Coronary artery (tissue), 2 donors: ENCODE measurements at places on chromosomes 6 and 20.

- DNase-seq = no peak
These were observed 571 bp upstream of the PRPF6 start for GRCh38 chr20:63980317-63980805.

- no peak for DNase-seq
These were observed 306.9 kb downstream of the QKI start for GRCh38 chr6:163721435-163721834.

DNA sequence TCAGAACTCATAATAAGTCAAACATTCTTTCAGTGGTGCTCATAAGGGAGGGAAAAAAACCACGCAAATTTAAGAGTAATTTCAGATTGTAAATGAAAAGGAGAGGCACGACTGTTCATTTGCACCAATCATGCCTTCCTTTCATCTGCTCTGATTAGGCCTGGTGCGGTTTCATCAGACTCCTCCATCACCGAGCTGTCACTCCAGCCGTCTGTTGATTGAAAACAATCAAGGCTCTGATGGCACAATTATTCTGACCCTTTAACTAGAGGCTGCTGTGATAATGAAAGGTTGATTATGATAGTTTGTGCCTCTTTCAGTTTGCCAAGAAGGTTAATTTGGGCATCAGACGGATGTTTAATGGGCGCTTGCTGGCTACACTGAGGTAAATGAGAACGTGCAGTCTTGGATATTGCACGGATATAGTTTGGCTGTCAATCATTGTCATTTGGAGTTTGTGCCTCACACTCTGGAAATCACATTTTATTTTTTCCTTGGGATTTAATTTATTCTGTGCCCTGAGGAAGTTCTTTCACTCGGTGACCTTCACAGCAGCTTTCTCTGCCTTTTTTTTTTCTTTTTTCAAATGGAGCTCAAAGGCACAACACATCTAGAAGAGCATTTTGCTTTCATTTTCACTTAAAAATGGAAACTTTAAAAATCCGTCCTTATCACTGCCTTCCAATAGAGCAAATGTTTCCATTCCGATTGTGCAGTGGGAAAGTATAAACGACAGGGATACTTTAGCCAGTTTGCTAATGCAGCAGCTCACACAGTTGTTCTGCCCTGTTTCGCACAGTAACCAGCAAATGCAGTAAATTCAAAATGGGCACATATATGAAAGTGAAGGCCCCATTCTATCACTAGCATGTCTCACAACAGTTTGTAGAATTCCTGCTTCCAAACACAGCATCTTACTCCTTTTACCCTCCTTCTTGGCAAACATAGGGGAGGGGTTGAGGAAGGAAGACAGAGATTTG is 172.8 kb downstream of the KLHL32 start:
- DNase-seq = no peak

DNA sequence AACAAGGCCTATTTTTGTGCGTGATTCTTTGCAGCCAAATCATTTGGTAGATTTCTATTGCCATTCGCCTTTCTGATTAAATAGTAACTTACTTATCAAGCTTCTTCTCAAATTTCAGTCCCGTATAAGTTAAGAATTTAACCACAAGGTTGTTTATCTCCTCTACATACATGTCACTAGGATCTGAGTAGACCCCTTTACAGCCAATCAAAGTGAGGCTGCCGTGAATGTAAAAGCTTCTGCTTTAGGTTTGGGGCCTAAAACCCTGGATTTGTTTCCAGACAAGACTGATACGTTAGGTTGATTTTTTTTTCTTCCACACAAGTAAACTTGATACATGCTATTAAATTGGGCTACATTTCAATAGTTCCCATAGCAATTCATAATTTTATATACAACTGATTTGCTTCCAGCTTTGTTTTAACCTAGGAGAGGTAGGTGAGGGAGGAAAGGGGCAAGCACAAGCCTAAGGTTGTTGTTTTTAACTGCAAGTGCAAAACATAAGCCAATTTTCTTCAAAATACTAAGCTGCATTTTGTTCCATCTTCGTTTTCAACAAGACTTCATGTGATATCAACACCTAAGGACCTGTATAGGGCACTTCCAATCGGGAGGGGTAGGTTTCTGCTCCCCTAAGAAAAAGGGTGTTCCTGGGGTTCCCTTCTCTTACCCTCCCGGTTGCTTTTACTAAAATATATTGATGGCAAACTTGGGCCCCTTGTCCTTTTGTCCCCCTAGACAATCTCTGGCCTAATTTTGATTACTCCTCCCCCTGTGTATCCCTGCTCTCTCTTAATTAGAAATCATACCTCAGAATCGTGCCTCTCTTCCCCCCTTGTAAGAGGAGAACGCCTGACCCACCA is 1.7 kb downstream of the RANBP9 start:
- DNase-seq = no peak

DNA sequence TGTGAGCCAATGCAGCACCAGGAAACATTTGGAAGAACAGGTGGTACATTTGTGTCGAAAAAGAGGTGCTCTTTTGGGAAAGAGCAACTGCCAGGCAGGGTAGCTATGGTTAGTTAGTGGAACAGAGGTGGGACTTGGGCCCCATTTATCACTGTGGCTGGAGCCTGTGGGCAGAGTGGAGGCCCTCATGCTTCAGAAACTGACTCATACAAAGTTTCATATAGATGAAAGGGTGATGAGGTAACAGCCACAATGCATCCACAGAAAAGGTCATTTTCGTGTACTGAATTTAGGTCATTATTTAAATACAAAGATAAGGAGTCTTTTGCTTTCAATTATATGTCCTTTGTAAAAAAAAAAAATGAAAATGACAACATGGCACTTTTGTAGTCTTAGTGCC is 76.4 kb upstream of the HS3ST5 start:
- no peak for DNase-seq

- DNase-seq = no peak
These were observed 150.8 kb upstream of the TMEM170B start for GRCh38 chr6:11386726-11387125.

DNA sequence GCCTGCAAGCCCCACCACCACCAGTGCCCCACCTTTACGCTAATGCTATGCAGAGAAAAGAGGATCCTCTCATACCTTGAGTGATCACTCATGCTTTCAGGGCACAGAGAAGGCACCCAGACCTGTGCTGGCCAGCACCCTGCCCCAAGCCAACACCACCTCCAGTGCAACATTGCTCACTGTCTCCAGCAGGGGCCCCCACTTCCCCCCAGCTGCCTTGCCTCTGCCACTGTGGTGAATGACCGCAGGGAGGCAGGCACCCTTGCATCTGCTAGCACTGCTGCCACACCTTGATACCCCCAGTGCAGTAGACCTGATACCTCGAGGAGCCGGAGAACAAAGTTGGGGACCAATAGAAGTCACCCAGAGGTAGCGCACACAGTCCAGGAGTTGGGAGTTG is 139.2 kb upstream of the PLN start:
- DNase-seq = no peak

DNA sequence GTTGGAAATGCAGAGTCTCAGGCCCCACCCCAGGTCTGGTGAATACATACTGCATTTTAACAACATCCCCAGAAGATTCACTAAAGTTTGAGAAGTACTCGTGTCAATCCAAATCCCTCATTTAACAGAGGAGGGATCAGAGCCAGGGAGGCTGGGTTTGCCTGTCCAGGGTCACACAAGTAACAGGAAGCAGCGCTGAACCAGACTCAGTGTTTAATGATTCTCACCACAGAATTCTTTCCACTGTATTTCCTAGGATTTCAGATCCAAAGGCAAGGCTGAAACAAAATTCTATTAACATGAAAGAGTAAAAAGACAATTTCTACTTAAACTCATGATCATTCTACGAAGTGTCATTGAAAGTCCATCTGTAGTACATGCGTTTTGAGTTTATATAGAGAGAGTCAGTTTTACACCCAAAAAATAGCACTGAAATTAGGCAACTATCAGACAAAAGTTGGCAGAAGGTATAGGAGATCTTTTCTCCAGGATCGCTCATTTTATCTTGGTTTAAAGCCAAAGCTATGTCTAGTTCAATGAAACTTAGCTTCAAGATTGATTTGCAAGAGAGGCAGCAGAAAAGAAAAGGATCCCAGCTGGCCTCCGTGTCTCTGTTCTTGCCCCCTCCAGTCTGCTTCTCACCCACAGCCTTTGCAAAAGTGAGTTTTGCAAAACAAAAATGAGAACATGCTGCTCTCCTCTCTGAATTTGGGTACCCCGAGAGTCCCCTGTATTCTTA is 6.0 kb upstream of the AGPAT4 start:
- no peak for DNase-seq

DNA sequence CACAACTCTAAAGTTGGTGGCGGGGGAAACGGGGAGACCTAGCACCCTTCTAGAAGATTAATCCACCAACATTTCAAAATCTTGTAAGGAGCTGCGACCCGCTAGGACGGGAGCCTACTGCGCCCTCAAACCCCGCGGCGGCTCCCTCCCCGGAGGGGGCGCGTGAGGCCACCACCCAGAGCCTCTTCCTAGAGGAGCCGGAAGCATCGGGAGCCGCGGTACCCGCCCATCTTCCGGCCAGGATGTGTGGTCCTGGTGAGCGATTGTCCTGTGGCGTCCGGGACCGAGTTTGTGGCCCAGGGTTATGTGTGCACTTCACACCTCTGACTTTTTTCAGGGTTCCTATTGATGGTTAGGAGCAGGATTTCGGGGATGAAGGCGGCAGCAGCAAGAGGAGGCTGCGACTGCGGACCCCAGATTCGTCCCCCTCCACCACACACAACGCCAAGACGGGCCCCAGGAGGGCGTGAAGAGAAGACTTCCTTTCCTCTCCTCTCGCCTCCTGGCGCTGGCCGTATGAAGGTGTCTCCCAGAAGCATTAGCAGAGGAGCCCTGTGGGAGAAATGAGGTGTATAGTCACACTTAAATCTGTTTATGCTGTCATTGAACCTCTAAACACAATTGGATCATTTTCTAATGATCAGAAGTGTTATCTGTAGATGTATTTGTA is 10.7 kb downstream of the ZNF165 start:
- no peak for DNase-seq

GRCh38 chr20:15200147-15200565 is 862.7 kb upstream of the FLRT3 start:
- DNase-seq = no peak

- DNase-seq = no peak
These were observed 50.9 kb downstream of the MAP7 start for GRCh38 chr6:136499370-136499769.

GRCh38 chr6:115613488-115613887 is 447.2 kb downstream of the FRK start:
- DNase-seq = no peak

DNA sequence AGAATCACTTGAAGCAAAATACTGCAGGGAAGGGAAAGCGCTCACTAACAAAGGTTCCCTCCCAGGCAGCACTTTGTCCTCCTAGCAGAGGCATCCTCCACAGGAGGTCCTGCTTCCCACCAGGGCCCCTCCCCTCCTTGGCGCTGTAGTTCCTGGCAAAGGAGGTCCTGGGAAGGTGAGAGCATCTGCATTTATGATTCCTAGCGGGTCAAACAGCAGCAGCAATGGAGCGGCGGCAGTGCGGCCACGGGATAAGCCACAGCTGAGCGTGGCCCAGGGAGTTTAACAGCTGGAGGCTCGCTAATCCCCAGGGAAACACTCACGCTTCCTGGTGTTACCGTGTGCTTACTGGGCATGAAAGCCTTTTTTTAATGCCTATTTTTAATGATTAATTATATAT is 185.8 kb downstream of the TTLL2 start:
- no peak for DNase-seq

DNA sequence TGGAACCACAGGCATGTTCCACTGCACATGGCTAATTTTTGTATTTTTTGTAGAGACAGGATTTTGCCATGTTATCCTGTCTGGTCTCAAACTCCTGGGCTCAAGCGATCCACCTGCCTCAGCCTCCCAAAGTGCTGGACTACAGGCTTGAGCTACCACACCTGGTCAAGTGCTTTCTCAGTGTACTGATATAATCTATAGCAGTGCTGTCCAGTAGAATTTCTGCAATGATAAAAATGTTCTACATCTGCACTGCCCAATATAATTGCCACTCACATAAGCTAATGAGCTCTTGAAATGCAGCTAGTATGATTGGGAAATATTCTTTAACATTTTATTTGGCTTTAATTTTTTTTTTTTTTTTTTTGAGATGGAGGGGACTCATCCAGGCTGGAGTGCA is 64.2 kb downstream of the C6orf52 start:
- no peak for DNase-seq

GRCh38 chr6:83605517-83605916 is 93.2 kb downstream of the PRSS35 start:
- DNase-seq = no peak

GRCh38 chr20:12893653-12894052 is 115.1 kb upstream of the SPTLC3 start:
- no peak for DNase-seq

DNA sequence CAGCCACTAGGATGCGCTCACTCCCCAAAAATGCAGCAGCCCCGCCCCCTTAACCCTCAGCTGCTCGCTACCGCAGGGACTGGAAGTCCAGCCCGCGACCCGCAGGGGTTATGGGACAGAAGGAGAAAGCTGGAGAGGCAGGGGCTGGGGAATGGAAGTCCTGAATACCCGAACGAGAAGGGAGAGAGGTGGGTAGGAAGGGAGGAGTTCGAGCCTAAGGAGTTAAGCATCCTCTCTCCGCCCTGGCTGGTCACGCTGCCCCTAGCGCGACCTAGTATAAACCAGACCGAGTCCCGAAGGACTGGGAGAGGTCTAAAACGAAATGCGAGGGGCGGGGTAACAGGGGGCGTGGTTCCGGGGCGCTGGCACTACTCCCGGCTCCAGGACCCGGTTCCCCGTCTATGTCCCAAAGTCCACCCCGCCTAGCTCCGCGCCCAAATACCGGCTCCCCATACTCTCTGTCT is 448 bp upstream of the DDAH2 start:
- peak; percentile 97 for DNase-seq

GRCh38 chr20:61778495-61778863 is 287.2 kb downstream of the TAF4 start:
- no peak for DNase-seq

- DNase-seq = no peak
These were observed 982.2 kb upstream of the MAP3K7 start for GRCh38 chr6:91569071-91569470.

DNA sequence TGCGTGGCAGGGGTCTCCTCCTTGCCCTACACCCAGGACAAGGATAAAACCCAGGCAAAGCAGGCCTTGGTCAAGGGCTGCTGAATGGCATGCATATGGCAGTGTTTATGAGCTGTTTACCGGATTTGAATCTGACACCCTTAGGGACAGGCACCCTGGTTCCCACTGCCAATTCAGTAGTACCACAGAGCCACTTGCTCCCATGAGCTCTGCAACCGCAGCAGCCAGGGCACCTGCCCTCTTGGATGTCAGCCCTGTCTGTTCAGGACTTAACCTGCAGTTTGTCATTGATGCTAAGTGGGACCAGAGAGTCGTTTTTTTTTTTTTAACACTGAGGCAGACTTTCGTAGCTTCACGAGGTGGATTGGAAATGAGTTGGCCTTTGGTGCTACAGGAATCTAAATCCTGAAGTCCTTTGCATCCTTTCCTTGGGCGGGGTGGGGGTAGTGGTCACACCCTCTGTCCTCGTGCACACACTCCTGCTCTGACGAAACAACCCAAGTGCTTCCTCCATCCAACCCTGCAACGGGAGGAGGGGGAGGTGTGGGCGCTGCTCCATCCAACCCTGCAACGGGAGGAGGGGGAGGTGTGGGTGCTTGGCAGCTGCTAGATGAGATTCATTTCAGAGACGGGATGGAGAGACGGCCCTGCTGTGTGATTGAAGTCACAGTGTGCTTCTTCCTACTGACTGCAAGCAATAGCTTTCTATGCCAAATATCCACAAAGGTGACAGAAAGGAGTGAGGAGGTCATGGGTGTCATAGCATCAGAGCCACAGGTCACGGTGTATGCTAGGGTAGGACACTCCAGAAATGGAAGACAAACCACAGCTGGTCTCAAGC is 166.5 kb downstream of the SMOC2 start:
- DNase-seq = peak; percentile 68
